ENCODE measurements at places on chromosomes 7 and 10. TPM values are rescaled to one million over a fixed set of nuclear protein-coding genes. Genes with fewer than 3 reads are reported as not detected.

DNA sequence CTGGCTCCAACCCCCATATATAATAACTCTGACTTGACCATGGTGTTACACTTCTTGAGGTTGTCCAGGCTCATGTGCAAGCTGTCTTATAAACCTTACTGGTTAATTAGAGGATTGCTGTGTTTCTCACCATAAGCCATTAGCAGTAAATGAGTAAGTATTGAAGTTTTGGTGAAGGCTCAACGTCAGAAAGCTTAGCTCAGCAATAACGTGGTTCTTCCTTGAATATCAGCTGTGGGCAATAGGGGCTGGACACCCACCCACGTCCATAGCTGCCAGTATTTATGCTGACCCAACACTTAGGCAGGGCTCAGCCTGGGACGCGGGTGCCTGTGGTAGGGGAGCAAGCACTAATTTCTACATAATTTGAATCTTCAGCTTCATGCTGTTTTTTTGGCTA lies 134.1 kb downstream of the SH2D4B start:
- no peak for DNase-seq

Gene CPVL
- 40.0 TPM for total RNA-seq

Gene KDM7A
- 11.6 TPM for total RNA-seq

Gene FEZF1
- 12.9 TPM for total RNA-seq

Gene C10orf88
- 11.0 TPM for total RNA-seq

Gene MMD2
- total RNA-seq: not detected

Gene GPR141
- 0.45 TPM for total RNA-seq

DNA sequence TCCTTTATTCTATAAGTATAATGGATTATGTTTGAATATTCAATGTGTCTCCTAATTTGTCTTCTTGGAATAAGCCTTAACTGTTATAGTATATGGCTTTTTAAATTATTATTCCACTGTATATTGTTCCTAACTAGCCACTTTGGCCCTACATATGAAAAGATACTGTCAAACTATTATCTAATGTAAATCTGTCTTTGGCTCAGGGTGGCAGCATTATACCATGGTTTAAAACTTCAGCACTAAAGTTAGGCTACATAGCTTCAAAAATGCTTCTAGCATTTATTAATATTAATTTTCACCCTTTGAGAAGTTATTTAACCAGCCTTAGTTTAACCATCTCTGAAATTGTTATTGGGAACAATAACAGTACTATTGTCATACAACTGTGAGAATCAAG lies 543.1 kb upstream of the MBL2 start:
- no peak for DNase-seq

DNA sequence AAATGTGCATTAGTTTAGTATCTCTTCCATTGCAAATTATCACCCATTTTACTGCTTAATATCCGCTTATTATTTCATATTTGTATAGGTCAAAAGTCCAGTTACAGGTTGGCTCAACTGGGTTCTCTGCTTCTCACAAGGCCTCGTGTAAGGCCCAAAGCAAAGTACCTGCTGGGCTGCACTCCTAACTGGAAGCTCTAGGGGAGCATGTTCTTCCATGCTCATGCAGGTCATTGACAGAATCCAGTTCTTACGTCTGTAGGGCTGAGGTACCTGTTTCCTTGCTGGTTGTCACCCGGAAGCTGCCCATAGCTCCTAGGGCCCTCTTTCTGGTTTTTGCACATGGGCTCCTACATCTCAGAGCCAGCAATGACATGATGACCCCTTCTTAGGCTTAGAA lies 79.6 kb downstream of the RAPGEF5 start:
- DNase-seq: no peak

DNA sequence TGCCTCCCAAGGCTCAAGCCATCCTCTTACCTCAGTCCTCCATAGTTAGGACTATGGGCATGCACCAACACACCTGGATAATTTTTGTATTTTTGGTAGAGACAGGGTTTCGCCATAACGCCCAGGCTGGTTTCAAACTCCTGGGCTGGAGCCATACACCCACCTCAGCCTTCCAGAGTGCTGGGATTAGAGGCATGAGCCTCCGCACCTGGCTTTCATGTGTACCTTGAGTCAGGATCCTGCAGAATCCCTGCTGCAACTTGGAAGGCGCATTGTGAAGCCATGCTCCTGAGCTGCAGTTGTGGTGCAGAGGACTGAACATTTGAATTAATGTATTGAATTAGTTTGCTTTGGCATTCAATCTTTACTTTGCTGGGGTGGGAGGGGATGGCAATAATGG lies 29.4 kb upstream of the NMT2 start:
- DNase-seq: no peak

DNA sequence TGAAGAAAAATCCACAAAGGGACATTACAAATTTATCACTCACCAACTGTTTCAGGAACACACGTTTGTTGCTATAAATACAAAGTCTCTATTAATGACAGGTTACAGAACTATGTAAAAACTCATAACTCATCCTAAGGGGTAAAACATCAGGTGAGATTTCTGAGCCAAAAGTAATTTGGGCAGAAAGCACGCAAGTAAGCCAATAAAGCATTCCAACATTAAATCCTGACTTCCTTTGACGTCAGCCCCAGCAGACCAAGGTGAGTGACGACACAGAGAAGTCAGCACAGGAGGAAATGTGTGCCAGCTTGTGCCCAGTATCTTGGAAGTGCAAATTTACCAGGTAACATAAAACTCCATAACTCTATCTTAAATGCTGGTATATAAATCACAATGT lies 45.7 kb downstream of the IMMP2L start:
- DNase-seq: no peak

- DNase-seq: no peak
Measured at GRCh38 chr10:14656052-14656730, 118.5 kb downstream of the FAM107B start.

- DNase-seq: no peak
Measured at GRCh38 chr10:78255214-78255613, 221.6 kb downstream of the RPS24 start.

DNA sequence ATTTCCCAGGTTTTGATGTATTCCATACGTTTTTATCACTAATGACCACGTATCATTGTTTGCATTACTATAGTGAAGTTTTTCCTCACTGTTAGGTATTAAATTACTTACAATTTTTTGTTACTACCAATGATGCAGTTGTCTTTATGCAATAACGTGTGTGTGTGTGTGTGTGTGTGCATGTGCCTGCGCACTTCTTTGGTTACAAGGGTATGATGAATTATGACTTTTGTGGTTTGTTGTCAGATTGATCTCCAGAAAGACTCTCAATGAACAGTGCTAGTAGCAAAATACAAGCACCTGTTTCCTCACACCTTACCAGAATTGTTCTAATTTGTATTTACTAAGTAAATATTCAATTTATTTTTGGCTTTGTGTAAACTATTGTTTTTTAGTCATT lies 51.5 kb downstream of the MCMBP start:
- no peak for DNase-seq

DNA sequence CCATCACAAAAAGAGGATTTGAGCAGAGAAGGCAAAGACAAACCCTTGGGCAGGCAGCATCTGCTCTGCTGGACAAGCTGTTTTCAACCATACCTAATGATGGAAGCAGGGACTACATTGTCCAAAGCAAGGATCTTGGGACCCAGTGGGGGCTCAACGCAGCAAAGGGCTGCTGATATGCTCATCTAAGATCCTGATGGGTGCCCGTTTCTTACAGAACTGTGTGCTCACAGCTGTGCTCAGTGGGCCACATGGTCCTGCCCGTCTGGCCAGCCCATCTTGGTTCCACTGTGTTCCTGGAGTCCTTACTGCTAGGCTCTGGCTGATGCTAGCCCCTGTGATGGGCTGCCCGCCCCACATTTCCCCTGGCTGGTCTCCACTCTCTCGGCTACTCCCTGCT lies 36.1 kb downstream of the GPRIN2 start:
- no peak for DNase-seq

DNA sequence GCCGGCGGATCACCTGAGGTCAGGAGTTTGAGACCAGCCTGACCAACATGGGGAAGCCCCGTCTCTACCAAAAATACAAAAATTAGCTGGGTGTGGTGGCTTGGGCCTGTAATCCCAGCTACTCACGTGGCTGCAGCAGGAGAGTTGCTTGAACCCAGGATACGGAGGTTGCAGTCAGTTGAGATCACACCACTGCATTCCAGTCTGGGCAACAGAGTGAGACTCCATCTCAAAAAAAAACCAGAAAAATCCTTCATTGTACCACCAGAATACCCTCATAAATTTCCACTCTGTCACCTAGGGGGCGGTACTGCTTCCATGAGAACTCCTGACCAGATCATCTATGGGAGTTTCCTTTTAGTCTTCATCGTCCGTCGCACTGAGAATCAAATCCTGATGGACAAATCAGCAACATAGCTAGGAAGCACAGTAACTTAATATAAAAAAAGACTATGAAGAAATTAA lies 225.8 kb upstream of the KLF14 start:
- DNase-seq: peak; percentile 59

Gene ANAPC16
- total RNA-seq: 57.4 TPM

Gene CCSER2
- 32.4 TPM for total RNA-seq

DNA sequence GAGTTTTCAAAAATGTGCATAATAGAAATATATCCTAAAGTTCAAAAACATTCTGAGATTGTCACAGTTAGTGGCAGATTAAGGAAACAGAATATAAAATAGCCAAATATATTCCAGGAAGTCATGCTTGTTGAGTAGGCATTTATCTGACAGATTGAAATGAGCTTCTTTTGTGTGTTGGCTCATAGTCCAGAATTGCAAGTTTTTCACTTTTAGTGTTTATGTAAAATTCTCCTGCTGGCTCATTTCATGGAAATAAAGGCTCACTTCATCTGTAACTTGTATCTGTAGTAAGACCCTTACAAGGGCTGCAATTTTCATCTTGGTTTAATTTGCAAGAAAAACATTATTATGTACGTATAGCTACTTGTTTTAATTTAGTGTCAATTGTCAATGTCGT lies 93.5 kb downstream of the MCU start:
- no peak for DNase-seq

All from H1 (cell line).